Stomach (tissue), 19 donors: ENCODE measurements at places on chromosomes 12 and 14. TPM values are rescaled to one million over a fixed set of nuclear protein-coding genes. Genes with fewer than 3 reads are reported as not detected.

The CSRP2 gene
- 31.4 TPM for total RNA-seq

The NXPH4 gene
- total RNA-seq: not detected

GRCh38 chr12:15848606-15849005 lies 33.6 kb upstream of the STRAP start:
- no peak overlapping the region for H3K4me3 ChIP-seq
- H3K36me3 ChIP-seq: no peaks in the 10 kb centered on the region
- DNase-seq: no peak
- H3K4me1 ChIP-seq: no peaks in the 10 kb centered on the region

The CLMN gene
- 27.4 TPM for total RNA-seq

The GPR84 gene
- total RNA-seq: not detected

GRCh38 chr12:43662736-43663135 lies 95.9 kb downstream of the PUS7L start:
- H3K4me1 ChIP-seq: no peaks in the 10 kb centered on the region
- no peak for DNase-seq
- H3K27ac ChIP-seq: no peak overlapping the region
- no peak overlapping the region for H3K4me3 ChIP-seq
- H3K36me3 ChIP-seq: no peaks in the 10 kb centered on the region
- H3K27me3 ChIP-seq: no peaks in the 10 kb centered on the region

The RNASE1 gene
- 51.6 TPM for total RNA-seq

The KIF5A gene
- 1.4 TPM for total RNA-seq

The DAO gene
- not detected for total RNA-seq

DNA sequence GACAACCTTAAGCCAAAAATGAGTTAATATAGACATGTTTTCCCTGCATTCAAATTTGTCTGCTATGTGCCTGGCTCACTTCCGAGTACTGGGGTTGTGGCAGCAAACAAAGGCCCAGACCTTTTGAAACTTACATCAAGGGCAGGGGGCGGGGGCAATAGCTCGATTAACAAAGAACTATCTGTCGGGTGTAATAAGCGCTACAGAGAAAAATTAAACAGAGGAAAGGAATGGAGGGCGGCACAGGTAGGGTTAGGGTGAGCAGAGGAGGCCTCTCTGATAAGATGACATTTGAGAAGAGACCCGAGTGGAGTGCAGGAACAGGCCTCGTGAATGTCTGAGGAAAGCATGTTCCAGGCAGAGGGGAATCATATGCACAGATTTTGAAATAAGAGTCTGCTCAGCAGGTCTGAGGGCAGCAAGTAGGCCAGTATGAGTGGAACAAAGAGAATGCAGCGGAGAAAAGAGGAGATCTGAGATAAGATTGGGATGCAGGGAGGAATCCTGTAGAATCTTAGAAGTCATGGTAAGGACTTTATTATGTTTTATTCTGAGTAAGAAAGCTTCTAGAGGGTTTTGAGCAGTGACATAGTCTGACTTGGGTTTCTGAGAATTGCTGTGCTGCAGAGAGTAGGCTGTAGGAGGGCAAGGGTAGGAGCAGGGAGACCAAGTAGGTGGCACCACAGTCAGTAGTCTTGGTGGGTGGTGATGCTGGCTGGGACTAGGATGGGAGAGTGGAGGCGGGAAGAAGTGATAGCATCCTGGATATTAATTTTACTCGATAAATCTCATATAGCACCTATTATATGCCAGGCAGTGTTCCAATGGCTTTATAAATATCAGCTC lies 52.6 kb downstream of the BICDL1 start:
- H3K27ac ChIP-seq: no peak overlapping the region
- DNase-seq: no peak
- H3K4me3 ChIP-seq: no peak overlapping the region
- H3K4me1 ChIP-seq: peaks cover 8% of the 10 kb centered on the region
- no peaks in the 10 kb centered on the region for H3K36me3 ChIP-seq
- no peaks in the 10 kb centered on the region for H3K27me3 ChIP-seq

The TCTN2 gene
- 21.7 TPM for total RNA-seq

DNA sequence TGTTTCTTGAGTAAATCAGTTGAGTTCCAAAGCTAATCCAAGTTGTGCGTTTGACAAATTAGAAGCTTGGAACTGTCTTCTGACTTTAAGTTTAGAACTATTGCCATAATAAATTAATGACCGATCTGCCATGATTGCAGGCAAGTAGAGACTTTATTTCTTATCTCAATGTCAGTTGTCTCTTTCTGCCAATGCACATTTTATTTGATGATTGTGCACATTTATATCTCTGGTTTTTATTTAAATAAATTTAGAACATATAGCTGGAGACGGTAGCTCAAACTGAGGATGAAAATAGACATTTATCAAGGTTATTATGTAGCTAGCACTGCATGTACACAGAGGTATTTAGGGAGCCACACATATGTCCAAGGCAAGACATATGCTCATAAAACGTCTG lies 34.1 kb downstream of the SLCO1B1 start:
- H3K4me3 ChIP-seq: no peak overlapping the region
- H3K27ac ChIP-seq: no peak overlapping the region
- no peaks in the 10 kb centered on the region for H3K27me3 ChIP-seq

The CCNK gene
- total RNA-seq: 2.3 TPM

DNA sequence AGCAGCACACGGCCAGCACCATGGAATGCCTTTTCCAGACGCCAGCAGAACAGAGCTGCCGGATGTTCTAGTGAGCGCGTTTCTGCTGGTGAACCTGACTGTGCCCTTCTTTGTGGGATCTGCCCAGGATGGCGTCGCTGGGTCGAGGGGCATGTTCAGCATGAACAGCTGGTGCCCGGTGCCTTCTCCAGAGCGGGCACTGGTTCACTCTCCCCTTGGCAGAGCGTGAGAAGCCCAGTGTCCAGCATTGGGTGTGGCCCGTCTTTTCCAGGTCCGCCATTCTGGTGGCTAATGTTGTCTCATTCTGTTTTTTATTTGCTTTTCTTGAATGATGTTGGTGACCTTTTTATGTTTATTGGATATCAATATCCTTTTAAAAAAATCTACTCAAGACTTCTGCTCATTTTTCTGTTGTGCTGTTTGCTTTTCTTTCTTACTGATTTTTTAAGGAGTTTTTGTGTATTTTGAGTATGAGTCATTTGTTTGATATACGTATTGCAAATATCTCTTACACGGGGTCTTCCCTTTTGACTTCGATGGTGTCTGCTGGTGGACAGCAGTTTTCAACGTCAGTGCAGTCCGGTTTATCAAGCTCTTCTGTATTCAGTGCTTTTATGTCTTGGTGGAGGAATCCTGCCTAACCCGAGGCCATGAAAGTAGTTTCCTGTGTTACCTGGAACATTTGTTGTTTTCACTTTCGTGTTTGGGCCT lies 74.3 kb downstream of the ADGRD1 start:
- no peaks in the 10 kb centered on the region for H3K4me1 ChIP-seq
- H3K27ac ChIP-seq: no peak overlapping the region
- no peak overlapping the region for H3K4me3 ChIP-seq
- no peaks in the 10 kb centered on the region for H3K36me3 ChIP-seq

The CACNA1C gene
- total RNA-seq: 55.8 TPM

- no peaks in the 10 kb centered on the region for H3K4me1 ChIP-seq
- H3K27me3 ChIP-seq: no peaks in the 10 kb centered on the region
- H3K4me3 ChIP-seq: no peak overlapping the region
- H3K27ac ChIP-seq: no peak overlapping the region
- no peak for DNase-seq
Observed at GRCh38 chr14:31286456-31287293, 79.1 kb upstream of the HECTD1 start.

- no peak overlapping the region for H3K4me3 ChIP-seq
- DNase-seq: no peak
Observed at GRCh38 chr12:50415899-50416479, 15.3 kb downstream of the LARP4 start.

DNA sequence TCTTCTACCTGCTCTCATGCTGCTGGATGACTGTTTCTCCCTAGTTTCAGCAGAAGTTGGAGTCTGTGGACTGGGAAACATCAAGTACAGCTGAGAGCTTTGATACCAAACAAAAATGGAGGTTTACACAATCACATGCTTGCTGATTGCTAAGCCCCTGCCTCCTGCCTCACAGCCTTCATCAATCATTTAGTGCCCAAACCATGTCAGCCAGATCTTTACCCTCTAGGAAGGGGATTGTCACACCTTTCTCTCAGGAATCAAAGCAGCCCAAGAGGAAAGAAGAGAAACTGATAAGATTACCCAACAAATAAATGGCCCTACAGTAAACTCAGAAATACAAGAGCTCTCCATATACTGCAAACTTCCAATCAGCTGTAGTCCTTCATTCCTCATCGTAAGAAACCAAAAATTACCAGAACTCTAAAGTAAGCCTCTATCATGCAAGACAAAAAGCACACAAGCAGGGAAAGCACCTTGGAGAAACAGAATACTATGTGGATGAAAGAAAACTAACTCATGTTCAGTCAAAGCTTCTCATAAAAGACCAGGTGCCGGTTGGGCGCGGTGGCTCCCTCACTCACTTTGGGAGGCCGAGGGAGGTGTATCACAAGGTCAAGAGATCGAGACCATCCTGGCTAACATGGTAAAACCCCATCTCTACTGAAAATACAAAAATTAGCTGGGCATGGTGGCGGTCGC lies 63.6 kb upstream of the RESF1 start:
- H3K36me3 ChIP-seq: no peaks in the 10 kb centered on the region
- peaks cover 16% of the 10 kb centered on the region for H3K4me1 ChIP-seq
- peak overlapping the region; percentile 81 for H3K27ac ChIP-seq
- no peak overlapping the region for H3K4me3 ChIP-seq

DNA sequence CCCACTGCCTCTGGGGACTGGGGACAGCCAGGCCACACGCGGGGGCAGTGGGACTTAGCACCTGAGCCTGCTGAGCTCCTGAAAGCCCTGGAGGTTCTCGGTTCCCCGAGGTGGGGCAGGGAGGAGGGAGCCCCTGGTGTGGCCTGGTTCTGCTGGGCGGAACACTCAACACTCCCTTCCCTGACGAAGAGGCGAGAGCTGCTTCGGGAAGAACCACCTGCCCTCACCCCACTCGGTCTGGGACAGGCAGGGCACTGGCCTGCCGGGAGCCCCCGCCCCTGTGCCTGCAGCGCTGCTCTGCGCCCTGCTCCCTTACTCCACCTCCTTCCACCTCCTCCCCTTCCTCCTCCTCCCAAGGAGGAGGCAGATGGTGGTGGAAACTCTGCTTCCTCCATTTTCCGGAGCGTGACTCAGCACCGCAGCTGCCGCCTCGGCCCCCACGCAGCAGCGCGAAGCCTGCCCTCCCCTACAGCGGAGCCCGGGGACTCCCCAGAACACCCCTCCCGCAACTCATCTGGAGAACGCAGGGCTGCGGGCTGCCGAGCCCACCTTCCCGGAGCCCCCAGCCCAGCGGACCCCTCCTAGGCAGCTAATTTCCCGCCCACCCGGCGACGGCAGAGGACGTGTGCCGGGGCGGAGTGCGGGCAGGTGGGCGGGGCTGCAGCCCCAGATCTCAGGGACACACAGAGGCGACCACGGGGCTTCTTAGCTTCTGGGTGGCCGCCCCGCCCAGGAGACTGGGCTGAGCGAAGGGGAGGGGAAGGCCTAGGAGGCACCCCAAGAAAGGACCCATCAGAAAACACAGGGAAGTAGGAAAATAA lies 11.7 kb upstream of the INF2 start:
- H3K27me3 ChIP-seq: no peaks in the 10 kb centered on the region

DNA sequence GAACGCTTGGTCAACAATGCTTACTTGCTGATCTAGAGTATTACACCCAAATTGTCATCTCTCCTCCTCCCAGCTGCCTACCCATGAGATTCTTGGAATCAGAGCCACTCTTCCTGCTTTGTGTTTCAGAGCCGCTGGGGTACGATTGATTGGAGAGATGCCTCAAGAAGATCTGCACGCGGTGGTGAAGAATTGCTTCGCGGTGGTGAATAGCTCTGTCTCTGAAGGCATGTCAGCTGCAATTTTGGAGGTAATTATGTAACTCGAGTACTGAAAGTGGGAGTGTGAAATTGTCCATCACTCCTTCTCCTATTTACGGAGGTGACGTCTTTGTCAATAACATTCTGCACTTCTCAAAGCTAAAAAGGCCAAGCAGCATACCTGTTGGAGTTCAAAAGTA lies 93.9 kb downstream of the GLT1D1 start:
- H3K4me3 ChIP-seq: no peak overlapping the region
- no peak overlapping the region for H3K27ac ChIP-seq

GRCh38 chr12:48216785-48217184 lies 13.7 kb upstream of the OR10AD1 start:
- H3K27me3 ChIP-seq: no peaks in the 10 kb centered on the region
- peaks cover 5% of the 10 kb centered on the region for H3K4me1 ChIP-seq
- no peak for DNase-seq
- H3K36me3 ChIP-seq: no peaks in the 10 kb centered on the region
- no peak overlapping the region for H3K27ac ChIP-seq

DNA sequence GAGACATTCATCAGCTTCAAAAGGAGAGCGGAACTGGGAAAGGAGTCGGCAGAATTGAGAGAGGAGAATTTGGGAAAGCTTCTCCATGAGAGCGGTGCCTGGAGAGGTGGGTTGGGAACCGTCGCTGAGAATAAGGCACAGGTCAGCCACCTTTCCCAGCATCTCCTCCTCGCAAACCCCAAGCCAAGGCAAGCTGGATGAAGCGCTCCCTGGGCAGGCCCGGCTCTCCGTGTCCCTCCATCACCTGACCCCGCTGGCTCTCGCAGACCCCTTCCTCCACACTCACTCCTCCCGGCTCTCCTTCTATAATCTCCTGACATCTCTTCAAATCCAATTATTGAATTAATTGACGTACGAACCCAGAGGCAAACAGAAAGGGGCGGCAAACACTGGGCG lies 18.9 kb upstream of the ATP5MC2 start:
- H3K27ac ChIP-seq: no peak overlapping the region
- peak overlapping the region; percentile 29 for H3K4me3 ChIP-seq
- H3K36me3 ChIP-seq: no peaks in the 10 kb centered on the region
- peaks cover 18% of the 10 kb centered on the region for H3K4me1 ChIP-seq
- DNase-seq: no peak

The ADSS1 gene
- total RNA-seq: 7.1 TPM

The KRT78 gene
- not detected for total RNA-seq

DNA sequence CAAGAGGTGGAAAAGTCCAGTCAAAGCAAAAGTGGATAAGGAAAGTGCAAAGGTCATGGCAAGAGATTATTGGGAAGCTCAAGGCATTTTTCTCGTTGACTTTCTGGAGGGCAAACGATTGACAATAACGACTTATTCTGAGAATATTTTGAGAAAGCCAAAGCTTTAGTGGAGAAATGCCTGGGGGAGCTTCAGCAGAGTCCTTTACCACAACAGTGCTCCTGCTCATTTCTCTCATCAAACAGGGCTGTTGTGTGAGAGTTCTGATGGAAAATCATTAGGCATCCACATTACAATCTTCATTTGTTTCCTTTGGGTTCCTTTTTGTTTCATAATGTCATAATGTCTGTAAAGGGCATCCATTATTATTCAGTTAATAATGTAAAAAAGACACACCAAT lies 26.9 kb downstream of the PRB3 start:
- H3K36me3 ChIP-seq: no peaks in the 10 kb centered on the region
- no peak overlapping the region for H3K27ac ChIP-seq
- DNase-seq: no peak

DNA sequence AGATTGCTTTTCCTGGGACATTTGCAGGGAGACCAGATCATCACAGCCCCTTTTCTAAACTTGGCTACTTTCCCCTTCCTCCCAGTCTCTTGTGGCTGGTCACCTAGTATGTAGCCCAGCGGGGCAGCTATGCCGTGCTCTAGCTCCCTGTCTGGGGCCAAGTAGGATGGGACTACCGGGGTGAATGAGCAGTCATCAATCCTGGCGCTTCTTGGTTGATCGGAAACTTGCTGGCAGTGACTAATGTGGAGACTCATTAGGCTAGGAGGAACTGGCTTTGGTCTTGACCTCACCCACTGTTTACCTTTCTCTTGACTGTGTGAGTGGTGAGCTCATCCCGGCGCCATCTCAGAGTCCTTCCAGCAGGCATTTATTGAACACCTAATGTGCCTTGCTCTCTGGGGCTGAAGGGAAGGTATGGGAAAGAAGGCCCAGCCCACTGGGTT lies 15.9 kb downstream of the PLEKHG3 start:
- no peaks in the 10 kb centered on the region for H3K27me3 ChIP-seq
- no peaks in the 10 kb centered on the region for H3K36me3 ChIP-seq
- H3K27ac ChIP-seq: peak overlapping the region; percentile 79
